ENCODE measurements at places on chromosomes 11 and 22.

GRCh38 chr22:43399980-43400358 lies 11.8 kb upstream of the MPPED1 start:
- DNase-seq = no peak

- no peak for DNase-seq
Observed at GRCh38 chr11:124310721-124311120, 3.0 kb downstream of the OR8D1 start.

- DNase-seq = no peak
Observed at GRCh38 chr11:57313071-57313787, 11.5 kb downstream of the TNKS1BP1 start.

DNA sequence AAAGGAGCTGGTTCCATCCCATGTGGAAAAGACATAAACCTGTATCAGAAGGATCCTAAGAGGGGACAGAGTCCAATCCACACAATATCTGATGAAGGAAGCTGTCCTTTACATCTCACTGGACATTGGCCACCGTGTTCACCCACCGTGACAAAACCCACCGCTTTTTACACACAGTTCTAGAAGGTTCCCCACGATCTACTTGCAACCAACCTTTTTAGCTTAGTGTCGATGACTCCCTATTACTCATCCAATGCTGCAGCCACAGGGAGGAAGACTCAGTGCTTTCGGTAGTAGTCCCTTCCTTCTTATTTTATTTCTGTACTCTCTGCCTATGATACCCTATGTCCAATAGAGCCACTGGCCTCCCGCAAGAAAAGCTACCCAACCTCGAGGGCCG lies 65.4 kb downstream of the MAPK1 start:
- no peak for DNase-seq

GRCh38 chr22:25564979-25565677 lies 653 bp downstream of the GRK3 start:
- no peak for DNase-seq

- DNase-seq = peak; percentile 45
Observed at GRCh38 chr22:21045585-21046294, at the start of gene LRRC74B. LRRC74B (plus strand) TSS chr22:21045946; CDS start chr22:21045987, 41 bp downstream.

DNA sequence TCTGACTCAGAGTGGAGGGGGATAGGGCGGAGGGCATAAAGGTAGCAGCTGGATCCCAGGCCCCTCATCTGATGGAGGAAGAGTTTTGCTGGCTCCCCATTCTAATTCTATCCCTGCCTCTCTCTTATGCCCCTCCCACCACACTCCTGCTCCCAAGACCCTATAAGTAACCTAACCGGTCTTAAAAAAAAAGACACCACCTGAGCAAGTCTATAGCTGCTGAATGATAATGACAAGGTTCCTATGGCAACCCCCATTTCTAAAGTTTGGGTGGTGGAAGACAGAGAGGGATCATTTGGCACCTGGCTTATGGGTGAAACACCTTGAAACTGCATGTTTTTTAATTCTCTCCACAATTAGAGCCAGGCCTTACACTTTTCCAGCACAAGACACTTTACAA lies 69.6 kb downstream of the LARGE1 start:
- no peak for DNase-seq

DNA sequence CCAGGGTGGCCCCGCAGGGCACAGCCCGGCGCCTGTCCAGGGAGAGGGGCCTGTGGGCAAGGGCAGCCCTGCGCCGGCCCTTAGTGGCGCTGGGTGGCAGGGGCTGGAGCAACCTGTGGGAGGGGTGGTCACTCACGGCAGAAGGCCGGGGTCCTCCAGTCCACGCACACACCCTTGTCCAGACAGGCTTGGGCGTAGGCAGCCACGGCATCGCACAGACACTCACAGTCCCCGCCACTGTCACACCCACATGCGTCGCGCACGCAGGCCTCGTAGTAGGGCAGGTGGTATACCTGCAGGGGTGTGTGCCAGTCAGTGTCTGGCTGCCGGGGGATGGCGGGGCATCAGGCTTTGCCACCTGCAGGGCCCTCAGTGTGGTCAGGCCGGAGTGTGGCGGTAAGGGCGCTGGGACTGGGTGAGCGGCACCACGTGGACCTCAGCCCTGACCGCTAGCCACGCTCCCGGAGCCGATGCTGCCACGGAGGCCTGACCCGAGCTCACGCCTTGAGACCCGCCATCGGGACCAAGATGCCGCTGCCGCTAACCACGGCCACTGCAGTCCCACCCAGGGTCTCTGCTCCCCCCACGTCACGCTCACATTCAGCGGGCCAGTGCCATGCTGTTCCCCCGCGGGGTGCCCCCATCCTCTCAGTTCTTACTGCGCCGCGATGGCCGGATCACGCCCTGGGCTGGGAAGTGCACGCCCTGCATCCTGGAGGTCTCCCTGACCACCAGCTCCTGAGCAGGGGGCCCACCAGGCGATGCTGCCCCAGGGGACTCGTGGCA lies 12.5 kb downstream of the MUC6 start:
- no peak for DNase-seq

GRCh38 chr22:45911601-45912271 lies 65.2 kb downstream of the WNT7B start:
- no peak for DNase-seq

DNA sequence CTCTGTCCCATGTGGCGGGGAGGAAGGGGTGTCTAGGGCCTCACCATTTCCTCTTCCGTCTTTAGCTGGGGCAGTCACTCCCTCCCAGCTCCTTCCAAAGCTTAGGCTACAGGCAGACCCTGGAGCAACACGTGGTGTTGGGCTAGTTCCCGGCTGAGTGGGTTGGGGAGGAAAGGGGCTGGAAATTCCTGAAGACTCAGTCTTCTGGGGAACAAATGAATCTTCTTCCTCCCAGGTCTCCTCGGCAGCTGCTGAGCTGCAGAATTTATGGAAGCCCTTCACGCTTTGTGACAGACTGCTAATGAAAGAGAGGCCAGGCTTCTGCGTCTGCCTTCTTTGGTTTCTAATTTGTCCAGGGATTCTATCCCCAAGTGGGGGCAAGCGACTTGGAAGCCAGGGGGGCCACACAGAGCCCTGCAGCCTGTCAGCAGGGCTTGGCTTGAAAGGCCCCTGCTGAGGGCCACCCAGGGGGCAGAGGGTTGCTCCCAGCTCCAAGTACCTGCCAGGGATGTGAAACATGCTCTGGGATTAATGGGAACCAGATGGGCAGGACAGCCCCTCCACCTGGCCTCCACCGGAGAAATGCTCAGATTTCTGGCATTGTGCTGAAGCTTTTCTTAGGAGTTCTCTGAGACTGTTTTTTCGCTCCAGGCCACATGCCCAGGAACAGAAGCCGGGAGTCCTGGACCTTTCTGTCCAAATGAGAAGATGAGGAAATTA lies 123.1 kb downstream of the PKNOX2 start:
- no peak for DNase-seq

DNA sequence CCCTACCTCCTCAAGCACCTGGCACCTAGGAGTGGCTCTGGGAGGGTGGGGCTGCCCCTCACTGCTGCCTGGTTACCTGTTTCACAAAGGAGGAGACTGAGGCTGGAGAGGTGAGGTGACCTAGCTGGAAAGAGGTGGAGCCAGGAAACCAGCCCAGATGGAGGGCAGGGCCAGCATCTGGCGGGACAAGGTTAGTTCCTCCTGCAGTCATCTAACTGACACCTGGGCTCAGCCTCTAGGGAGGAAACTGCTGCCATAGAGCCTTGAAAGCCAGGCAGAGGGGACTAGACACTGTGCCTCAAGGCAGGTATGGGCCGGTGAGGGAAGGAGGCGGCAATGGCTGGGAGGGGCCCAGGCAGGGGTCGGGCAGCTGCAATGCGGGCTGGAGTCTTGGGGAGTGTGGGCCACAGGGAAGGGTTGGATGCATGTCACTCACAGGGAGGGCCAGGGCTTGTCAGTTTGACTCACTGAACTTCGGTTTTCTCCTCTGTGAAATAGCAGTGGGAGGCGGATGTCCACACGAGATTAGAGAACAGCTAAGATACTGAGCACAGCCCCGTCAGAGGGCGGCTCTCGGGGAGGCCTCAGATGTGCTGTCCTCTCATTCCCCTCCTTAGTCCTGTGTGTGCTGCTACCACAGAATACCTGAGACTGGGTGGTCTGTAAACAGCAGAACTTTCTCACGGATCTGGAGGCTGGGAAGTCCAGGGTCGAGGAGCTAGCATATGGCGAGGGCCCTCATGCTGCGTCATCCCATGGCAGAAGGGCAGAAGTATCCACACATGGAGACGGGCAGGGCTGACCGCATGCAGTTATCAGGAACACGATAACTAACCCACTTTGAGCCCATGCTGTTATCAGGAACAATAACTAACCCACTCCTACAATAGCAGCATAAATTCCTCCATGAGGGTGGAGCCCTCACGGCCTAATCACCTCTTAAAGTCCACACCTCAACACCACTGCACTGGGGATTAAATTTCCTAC lies 16.1 kb downstream of the MGAT3 start:
- DNase-seq = no peak

DNA sequence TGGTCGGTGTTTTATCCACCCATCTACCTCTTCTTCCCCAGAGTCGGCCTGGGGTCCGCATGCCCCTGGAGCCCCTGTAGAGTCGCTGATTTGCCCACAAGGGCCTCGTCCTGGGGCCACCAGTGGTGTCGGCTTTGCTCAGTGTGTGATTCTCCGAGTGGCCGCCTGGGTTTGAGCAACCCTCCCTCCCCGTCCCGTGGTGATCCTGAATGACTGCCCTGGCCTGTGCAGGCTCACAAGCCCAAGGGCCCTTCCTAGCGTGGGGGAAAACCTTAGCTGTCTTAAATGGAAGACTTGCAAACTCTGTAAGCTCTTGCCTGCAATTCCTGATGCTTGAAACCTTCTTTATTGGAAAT lies 128.3 kb downstream of the OSBP2 start:
- no peak for DNase-seq

DNA sequence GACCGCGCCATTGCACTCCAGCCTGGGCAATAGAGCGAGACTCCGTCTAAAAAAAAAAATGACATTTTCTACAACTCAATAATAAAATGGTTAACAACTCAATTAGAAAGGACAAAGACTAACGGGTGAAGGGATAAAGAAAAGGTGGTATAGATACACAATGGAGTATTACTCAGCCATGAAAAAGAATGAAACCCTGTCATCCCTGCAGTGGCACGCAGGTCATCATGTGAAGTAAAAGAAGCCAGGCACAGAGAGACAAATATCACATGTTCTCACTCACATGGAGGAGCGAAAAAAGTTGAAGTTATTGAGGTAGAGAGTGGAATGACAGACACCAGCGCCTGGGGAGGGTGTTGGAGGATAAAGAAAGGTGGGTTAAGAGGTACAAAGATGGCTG lies 39.0 kb downstream of the WNT7B start:
- DNase-seq = no peak

DNA sequence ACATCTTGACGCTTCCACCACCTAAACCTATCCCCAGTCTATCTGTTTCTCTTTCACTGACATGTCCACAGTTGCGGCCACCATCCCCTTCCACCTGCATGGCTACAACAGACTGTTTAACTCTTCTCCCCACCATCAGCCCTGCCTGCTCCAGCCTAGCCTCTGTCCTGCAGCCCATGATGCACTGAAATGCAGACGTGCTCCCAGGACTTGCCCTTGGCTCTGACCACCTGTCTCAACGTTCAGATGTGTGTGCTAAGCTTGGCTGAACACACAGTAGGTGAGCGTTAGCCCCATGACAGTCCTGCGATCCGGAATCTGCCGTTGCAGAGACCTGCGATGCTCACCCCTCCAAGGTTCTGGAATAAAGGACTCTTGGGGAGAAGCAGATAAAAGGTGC lies 22.7 kb downstream of the CBX7 start:
- DNase-seq = no peak

DNA sequence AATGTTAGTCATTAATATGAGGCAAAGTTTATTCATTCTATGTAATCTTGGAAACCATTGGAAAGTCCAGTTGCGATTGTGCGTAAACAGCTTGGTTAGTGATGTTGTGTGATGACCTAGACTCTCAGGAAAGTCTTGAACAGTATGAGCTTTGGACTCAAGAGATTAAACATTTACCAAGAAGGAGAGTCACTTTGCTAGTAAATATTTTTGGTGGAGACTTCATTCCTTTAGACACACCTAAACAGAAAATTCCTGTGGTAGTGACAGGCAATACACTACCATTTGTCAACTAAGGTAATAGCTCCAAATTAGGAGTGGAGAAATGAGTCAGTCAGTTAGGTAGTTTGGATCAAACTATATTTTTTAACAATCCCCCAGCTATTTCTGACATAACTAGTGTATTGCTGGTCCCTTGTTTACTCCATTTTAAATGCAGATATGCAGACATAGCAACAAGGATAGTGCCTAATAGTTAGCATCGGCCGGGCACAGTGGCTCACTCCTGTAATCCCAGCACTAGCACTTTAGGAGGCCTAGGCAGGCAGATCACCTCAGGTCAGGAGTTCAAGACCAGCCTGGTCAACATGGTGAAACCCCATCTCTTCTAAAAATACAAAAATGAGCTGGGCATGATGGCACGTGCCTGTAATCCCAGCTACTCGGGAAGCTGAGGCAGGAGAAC lies 89.3 kb downstream of the ARHGAP42 start:
- DNase-seq = no peak

DNA sequence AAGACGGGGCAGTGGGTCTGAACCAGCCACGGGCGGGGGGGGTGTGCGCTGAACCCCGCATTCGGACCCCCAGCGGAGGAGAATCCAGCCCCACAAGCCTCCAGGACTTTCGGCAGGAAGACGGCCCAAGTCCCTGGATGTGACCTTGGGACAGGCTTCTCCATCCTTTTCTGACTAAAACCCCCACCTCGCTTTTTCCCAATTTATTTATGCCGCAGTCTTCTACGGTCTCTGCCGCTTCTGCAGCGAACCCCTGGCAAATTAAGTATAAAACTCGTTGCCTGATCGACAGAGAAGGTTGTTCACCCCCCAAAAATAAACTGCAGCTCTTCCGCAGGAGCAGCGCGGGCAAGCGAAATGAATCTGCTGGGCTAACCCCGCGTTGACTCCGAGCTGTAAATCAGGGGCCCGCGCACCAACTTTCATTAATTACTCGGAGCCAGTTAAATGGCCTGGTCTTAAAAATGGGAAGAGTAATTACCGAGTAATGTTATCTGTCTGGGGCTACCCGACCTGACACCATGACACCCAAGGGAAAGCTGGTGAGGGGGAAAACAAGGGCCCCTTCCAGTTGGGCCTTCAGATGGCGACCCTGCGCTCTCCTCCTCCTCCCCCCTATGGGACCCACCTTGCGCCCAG lies 6.6 kb downstream of the WT1 start:
- no peak for DNase-seq

GRCh38 chr11:130997278-130997677 lies 81.0 kb upstream of the SNX19 start:
- peak; percentile 57 for DNase-seq

DNA sequence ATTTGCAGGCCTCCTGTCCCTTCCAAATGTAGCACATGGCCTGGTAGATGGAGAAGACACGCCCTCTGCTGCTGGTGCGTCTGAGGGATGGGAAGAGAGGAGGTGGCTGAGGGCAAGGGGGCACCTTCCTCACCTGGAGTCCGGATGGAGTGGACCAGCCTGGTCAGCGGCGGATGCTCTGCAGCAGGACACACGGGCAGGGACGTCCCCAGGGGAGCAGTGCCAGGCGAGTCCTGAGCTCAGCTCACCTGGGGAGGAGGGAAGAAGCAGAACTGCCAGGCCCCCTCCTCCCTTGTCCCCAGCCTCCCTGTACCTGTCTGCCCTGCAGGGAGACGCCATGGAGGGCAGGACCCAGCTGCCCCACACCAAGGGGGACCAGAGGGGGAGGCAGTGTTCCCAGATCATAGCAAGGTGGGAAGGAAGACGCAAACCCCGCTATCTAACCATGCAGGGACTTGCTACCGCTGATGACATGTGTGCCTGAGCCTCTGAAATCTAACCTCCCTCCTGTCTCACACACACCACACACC lies 1495.9 kb downstream of the BRD1 start:
- no peak for DNase-seq

GRCh38 chr11:37450613-37451012 lies 852.6 kb upstream of the RAG2 start:
- DNase-seq = no peak

GRCh38 chr11:133830931-133831907 lies 14.1 kb downstream of the SPATA19 start:
- no peak for DNase-seq
